ENCODE measurements at places on chromosomes 4 and X.

- no peak for DNase-seq
These were observed 230.1 kb upstream of the ARSJ start for GRCh38 chr4:114209584-114209983.

DNA sequence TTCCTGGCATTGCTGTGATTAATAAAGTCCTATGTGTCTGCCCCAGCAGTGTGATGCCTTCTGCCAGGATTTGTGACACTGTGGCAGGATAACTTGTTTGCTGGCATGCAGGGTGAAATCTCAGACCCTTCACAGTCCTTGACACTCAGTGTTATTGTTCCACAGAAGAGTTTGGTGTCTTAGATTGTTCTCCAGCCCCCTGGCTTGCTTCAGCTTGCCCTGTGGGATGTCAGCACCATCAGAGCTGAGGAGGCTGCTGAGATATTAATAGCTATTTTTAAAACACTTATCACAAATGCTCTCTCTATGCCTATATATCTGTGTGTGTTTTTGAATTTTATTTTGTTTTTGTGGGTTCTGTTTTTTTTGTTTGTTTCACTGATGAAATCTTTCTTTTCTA, 136.9 kb downstream of the TSPAN5 start:
- no peak for DNase-seq

DNA sequence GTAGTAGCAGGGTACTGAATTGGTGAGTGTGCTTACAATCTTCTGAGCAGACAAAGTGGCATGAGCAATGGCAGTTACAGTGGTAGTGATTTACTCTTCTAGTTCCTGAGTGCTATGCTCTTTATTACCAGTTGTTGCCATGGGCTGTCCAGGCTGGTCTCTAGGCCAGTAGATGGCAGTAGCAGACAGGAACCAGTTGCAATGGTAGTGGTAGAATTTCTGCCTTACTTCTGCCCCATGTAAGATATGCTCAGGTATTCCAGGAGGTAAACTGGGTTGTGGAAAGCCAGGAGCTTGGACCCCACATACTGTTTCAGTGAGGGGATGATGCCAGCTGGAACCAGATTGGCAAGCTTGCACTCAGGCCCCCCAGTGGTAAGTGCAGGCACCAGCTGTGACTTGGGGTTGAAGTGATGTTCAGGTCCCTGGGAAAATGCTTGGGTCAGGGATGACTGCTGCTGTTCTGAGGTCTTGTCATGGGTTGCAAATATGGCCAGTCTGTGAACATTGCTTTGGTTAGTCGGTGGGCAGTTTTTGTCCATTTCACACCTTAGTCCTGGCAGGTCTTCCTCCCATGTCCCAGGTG, 63.0 kb upstream of the ZXDB start:
- DNase-seq = no peak

DNA sequence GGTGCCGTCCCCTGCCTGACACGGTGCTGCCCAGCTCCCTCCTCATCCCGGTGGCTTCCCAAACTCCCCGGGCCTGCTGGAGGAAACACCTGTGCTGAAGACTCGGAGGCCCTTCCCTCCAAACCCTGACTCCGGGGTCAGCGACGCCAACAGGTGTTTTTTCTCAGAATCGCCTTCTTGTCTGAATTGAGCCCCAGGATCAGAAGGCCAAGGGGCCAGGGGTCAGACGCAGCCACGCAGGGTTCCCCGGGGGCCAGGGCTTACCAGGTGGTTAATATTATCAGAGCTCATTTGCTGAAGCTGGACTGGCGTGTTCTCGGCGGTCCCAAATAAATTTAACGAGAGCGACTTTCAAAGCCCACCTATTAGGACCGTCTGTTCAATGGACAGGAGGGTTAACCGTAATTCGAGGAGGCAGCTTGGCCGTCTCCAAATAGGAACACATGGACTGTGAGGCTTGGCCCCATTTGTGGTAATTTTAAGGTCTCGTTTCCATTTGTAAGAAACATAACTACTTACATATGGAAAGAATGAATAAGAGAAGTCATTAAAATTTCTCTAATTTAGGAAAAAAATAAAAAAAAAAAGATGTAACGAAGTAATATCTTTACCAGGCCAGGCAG, 239.3 kb downstream of the CRLF2 start:
- DNase-seq = no peak

GRCh38 chrX:39893417-39894338, 204.1 kb downstream of the BCOR start:
- DNase-seq = no peak

- DNase-seq = no peak
These were observed 151.8 kb upstream of the BCOR start for GRCh38 chrX:40249582-40249981.

DNA sequence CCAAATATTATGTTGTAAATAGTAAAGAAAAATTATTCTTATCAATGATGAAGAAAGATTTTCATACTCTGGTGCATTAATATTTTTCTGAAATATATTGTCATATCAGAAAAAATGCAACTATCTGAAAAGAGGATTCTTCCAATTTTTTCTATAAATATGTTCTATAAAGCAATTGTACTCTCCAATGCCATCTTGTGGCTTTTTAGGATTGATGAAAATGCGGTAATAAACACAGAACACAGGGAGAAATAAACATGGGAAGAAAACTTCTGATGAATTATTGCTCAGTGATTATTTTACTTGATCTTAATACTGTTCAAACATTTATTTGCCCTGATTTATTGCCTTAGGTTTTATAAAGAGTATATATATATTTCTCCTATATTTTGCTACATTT, 215.4 kb downstream of the IL1RAPL1 start:
- no peak for DNase-seq

DNA sequence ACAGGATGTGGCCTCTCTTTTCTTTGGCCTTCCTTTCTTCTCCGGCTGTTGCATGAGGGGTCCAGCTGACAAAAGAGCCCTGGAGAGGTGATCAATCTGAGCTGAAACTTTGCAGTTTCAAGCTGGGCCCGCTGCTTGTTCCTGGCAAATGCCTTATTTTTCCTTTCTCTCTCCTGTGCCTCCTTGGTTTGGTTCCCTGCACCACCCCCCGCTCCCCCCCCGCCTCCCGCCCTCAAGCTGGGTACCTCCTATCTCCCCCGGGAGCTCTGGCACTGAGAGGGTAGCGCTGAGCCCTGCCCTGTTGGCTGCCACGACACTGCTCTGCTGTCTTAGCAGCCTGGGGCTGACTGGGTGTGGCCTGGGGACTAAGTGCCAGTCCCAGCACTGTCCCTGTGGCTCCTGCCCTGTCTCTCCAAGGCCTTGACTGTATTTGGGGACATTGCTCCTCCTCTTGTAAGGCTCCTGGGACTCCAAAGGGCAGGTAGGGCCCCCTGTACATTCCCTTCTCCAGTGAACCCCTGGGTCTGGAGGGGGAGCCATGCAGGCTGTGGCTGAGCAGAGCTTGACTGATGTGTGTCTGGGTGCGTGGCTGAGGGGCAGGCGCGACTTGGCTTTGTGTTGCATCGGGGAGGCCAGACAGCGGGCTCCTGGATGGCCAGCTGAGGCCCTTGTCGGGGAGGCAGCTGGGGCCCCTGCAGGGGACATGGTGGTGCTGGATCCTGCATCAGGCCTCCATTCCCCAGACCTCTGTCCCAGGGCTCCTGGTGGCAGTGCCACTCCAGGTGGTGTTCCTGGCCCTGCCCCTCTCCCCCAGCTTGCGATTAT, 1.1 kb downstream of the PLXNA3 start:
- DNase-seq = no peak

DNA sequence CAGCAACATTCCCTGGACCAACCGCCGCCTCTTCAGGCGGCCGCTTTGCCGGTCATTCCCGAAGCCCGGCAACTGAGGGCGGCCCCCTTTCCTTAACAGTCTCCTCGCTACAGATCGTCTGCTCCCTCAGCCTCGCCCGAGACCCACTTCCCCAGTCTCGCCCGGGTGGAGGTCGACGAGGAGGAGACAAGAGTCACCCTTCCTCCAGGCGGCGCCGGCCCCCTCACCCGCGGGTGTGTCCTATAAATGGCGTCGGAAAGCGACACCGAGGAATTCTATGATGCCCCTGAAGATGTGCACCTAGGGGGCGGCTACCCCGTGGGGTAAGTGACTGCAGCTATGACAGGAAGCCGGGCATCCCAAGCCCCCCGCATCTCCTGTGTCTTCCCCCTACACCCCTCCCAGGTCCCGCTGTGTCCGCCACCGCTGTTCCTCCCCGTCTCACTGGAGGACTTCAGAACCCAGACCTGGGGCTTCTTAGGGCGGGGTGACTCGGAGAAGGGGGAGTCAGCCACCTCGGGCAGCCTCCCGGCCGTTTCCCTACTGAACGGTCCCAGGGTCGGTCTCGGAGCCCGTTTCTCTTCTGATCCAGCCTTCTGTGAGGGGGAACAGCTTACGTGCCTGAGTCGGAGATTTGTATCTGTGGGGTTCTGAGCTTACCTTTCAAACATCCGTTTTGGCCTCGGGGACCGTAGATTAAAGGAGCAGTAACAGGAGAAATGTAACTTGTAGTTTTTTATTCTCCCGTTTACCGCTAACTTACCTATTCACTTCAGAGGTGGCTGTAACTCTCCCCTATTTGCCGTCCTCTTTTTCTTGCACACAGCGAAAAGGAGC, 570 bp downstream of the WDR44 start:
- no peak for DNase-seq

GRCh38 chr4:37604461-37604860, 81.7 kb downstream of the RELL1 start:
- no peak for DNase-seq

DNA sequence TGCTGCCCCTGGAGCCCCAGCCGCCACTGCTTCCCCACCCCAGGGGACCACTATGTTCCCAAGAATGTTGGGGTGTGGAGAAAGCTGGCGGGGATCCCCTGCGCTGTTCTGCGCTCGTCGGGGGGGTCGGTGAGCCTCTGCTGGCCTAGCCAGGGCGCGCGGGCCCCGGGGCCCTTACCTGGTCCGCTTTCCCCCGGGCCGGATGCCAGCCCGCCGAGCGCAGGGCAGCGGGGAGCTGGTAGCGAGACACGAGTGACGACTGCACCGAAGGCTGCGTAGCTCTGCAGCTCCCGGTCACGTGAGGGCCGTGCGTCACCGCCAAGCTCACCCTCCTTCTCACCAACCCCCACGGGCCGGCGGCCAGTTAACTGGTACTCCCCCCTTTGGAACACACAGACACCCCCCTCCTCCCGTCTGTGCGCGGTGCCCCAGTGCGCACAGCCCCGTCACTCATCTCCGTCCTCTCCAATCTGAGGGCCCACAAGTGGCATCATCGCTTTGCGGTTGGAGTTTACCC, at the start of gene BEX1:
Gene BEX1 (minus strand): TSS at position 254 of the 517 bp plus-strand sequence. CDS start 897 bp downstream, outside the sequence.
- no peak for DNase-seq

DNA sequence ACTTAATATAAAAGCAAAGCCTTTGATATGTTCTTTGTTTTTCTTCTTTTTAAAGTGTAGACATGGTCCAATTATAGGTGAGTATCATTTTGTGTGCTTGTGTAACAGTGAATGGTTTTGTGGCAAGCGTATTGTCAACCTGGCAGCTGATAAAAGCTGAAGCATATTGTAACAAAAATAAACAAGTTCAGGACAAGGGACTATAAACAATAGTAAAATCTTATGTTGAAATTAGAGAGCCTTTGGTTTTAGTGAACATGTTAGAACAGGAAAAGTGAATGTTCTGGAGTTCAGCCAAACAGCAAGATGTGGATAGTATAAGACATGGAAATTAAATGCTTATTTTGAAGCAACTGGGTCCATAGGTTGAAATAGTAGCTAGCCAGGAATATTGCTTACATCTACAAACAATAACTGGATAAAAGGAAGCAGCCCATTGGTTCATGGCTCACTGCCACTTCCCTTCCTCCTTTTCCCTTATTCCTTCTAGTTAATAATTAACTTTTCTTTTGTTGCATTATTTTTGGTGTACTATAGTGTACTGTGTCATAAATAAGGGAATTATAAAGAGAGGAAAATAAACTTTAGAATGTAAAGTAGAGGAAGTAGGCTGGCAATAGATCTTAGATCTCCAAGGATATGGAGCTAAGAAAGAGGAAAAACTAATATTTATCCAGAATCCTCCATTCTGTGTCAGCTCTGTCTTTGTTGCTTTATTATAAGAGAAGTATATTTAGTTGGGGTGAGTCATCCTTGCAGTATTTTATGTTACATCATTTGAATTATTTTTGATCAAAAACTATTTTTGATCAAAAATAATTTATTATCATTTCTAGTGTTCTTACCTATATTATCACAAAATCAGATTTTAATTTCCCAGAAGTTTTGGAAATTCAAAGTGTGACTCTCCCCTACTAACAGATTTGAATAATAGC, 65.6 kb downstream of the MRPL1 start:
- DNase-seq = no peak

DNA sequence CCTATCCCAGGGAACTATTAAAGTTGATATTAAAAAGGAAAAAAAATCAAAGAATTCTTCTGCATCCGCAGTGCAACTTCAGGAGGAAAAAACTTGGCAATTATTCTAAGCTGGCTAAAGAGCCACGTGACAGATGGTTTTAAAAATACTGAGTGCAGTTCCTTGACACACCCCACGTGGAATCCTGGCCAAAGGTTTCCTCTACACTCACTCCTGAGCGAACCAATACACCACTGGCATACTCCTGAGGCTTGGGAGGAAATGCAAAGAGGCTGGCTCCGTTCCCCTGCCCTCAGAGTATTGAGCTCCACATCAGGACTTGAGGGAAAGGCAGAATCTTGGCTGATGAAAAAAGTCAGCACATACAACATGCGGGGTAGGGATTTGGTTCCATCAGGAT, 133.8 kb upstream of the ATP6AP2 start:
- DNase-seq = no peak

GRCh38 chrX:124263743-124264142, 68.7 kb upstream of the TEX13D start:
- DNase-seq = no peak

GRCh38 chr4:159237975-159238374, 135.1 kb downstream of the RAPGEF2 start:
- no peak for DNase-seq

DNA sequence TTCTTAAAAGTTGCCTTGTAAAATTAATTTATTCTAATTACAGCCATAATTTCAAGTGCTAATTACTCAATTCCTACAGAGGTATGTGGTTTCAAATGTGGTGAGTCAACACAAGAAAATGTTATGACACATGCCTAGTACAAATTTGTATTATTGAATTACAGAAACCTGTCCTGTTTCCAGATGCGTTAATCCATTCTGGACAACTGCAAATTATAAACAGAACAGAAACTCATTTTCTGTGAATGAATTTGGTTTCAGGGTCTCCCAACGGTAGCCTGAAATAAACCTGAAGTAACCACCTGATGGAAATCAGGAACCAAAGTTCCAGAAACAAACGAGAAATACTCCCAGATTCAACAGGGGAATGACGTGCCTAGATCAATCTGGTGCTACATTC, 328.6 kb upstream of the F9 start:
- no peak for DNase-seq

Data from GM18507 (cell line).